Stimulated activated CD8-positive, alpha-beta memory T cell treated with anti-CD3 and anti-CD28 coated beads, Interleukin-4, amount 100 ng/mL, for 1 hour (primary cell): ENCODE measurements at places on chromosomes 3 and 15.

- no peak for DNase-seq
Observed at GRCh38 chr3:126612479-126613205, 42.3 kb downstream of the TXNRD3 start.

GRCh38 chr3:31614162-31614921, 81.6 kb downstream of the STT3B start:
- DNase-seq, result no peak

GRCh38 chr3:45558431-45558830, 36.1 kb upstream of the LIMD1 start:
- DNase-seq, result no peak

- no peak for DNase-seq
Observed at GRCh38 chr15:96882121-96882772, 551.7 kb downstream of the NR2F2 start.

DNA sequence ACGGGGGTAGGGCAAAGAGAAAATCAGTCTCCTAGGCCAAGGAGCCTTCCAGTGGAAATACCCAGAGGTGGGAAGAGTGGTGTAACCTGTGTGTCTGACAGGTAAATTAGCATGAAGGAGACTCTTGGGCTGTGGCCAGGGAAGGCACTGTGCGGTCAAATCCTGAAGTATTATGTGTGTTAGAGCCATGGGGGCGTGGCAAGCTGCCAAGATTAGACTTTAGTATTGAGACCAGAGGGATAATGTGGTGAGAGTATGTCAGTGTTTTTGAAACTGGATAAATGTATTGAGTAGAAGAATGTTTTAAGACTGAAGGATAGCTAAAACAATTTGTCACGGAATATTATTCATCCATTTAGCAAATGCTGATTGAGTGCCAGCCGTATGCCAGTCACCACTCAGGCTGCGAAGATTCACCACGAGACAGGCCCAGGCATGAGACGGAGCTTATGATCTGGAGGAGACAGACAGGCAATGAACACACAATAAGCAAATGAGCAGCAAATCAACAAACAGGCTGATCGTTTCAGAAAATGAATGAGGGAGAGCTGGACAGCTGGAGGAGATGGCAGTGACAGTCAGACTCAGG, 445.9 kb downstream of the MCTP2 start:
- no peak for DNase-seq

- no peak for DNase-seq
Observed at GRCh38 chr3:112539825-112540650, 21.7 kb downstream of the ATG3 start.

- no peak for DNase-seq
Observed at GRCh38 chr3:37753428-37753827, 108.3 kb upstream of the CTDSPL start.

DNA sequence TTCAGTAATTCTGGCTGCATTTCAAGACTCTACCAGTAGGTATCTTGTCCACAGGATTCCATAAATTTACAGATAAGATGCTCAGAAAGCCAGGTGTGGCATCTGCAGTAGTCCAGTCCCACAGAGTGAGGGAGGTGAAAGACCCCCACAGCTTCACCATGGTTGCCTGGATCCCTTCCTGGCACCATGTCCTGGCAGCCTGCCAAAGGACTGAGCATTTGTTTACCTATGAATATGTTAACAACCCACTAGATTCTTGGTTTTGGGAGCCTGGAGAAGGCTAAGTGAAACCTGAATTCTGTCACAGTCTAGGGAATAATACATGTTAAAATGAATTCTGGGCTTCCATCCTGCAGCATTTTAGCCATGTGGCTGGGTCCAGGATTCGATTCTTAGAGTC, 14.9 kb downstream of the CHST2 start:
- no peak for DNase-seq

DNA sequence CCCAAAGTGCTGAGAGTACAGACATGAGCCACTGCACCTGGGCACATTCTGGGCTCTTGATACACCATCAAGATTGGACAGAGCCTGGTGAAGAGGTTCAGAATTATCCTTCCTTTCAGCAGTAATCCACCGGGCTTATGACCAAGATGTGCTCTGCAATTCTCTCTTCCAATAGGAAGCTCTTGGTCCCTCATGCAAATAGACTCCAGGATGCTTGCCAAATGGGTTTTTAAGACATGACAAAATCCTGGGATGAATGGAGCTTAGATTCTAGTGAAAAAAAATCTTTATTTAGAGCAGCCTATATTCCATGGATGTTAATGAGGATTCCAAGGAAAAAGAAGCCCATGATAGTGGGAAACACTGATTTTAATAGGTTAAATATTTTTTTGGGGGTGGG, 119.1 kb downstream of the SV2B start:
- no peak for DNase-seq

GRCh38 chr15:64459066-64459781, 1.2 kb upstream of the ZNF609 start:
- no peak for DNase-seq

DNA sequence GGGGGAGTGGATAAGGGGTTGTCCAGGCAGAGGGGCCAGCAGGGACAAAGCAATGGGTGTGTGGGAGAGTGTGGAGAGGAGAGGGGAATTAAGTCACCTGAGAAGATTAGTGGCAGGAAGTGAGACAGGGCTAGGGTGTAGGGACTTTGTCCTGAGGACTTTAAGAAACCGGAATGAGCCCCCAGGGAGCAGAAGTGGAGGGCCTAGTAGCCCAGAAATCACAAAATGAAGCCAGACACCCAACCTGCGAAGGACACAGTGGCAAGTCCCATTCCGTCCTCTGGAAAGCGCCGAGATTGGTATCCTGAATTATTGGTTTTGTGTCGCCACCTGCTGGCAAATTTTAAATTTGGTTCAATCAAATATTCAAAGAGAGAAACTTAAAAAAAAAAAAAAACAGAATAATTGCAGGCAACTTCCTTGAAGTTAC, 78.0 kb upstream of the SLC25A36 start:
- DNase-seq, result no peak

DNA sequence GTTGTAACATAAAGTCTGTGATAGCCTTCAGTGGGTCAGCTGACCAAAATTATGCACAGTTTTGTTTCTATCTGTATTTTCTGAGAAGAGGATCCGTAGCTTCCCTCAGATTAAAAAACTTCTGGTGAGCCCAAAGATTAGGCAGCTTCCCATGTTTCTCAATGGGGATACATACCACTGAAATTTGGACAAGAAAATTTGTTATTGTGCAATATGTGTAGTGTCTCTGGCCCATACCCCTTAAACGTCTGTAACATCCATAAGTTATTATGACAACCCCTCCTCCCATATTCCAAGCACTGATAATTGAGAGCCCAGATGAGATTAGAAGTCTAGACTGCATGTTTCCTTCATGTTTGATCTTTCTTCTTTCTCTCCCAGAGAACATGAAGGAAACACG, 1.9 kb upstream of the MITF start:
- DNase-seq, result no peak

DNA sequence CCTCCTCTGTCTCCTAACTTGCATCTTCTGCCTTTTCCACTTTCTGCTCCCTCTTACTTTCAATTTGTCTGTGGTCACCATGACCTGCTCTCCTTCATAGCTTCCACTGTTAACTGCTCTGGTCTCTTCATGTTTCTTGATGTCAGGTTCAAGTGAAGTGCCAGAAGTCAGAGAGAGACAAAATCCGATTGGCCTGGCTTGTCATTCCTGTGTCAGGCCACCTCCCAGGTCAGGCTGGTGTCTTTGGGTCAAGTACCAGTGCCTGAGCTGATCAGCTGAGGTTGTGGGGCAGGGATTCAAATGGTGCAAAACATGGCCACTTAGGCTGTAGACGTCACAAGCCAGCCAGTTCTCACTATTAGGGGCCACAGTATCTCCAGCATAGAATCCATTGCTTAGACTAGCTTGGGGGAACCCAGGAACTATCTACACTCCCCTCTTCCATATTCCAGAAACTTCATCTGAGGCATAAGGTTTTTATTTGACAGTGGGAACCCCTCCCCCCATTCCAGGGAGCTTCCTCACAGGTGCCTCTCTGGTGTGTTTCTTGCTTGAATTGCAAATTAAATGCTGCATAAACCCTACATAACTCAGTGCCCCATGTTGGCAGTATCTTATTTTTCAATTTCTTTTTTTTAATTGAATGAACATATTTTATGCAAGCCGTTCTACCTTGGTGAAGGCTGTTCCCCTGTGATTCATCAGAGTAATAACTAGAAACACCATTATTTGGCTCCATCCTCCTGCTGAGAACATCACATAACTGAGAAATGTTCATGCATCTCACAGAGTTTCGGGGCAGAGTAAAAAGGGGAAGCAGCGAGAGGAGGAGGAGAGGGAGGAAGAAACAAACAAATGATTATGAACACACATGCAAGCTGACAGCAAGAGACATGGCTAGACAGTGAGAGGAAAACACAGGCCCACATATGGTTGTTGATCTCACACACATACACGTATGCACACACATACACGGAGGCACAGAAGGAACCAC, 175.8 kb downstream of the TLE3 start:
- DNase-seq, result no peak

- DNase-seq, result no peak
Observed at GRCh38 chr3:182861348-182861747, 68.0 kb downstream of the ATP11B start.

DNA sequence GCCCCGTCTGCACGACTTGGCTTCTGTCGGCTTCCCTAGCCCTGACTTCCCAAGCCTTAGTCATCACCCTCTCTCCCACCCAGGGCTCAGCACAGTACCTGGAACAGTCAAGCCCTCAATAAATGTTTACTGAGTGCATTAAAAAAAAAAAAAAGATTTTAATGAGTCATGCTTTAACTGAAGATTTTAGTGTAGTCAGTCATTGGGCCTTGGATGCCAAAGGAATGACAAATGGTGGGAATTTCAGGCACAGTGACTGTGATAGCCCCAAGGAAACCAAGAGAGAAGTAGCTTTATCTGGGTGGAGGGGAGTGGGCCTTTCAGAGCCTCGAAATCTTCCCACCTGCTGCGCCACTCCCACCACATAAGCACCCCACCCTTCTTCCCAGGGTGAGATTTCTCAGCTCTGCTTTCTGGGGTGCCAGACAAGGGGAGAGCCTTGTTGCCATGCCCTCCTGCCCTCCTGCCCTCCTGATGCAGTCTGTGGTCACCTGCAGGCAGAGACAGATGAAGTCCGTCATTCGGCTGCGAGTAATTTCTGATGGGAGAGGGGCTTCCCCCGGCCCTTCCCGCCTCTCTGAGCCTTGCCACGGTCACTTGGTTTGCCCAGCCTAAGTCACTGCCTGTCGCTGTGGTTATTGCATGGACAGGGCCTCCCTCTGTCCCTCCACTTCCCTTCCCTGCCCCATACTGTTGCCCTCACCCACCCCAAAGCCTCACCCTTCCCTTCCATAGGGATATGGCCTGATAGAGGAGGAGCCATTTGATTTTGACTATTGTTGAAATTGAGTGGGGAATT, 41.8 kb downstream of the SMAD3 start:
- no peak for DNase-seq

- DNase-seq, result no peak
Observed at GRCh38 chr3:6172871-6173642, 687.9 kb upstream of the GRM7 start.

DNA sequence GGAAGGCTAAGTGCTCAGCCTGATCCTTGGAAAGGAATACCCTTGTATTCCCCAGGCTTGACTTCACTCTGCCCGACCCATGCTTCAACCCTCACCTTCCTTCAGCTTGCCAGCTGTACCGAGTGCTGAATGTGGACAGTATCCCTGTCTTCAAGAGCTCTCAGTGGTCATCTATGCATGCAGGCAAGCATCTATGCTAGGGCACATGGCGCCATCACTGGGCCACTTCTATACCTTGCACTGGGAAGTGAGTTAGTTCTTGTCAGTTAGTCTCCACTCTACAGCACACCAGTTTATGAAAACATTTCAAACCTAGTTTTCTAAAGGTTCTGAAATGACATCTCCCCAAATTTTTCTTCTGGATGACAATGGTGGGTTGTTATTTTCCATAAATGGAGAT, 82.0 kb upstream of the MYRIP start:
- DNase-seq, result no peak

- no peak for DNase-seq
Observed at GRCh38 chr15:101692801-101693598, 31.3 kb downstream of the TARS3 start.

DNA sequence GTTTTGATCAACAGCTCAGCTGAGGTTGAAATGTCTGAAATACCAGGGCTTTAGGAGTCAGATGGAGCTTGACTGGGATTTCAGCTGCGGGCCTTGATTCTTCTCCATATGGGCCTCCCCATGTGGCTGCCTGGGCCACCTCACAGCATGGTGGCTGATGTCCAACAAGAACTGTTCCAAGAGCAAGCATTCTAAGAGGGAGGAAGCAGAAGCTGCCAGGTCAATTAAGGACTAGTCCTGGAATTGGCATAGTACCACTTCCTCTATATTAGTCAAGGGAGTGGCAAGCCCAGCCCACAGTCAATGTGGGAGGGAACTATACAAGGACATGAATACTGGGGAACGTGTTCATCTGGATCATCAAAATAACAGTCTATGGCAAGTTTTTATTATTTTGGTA, 181.7 kb upstream of the ANKRD28 start:
- DNase-seq, result no peak

GRCh38 chr15:25892126-25892525, 29.0 kb upstream of the ATP10A start:
- no peak for DNase-seq

GRCh38 chr15:58545307-58546065, 113.7 kb downstream of the LIPC start:
- DNase-seq, result no peak

GRCh38 chr3:149783576-149783975, 8.8 kb downstream of the ANKUB1 start:
- DNase-seq, result no peak

DNA sequence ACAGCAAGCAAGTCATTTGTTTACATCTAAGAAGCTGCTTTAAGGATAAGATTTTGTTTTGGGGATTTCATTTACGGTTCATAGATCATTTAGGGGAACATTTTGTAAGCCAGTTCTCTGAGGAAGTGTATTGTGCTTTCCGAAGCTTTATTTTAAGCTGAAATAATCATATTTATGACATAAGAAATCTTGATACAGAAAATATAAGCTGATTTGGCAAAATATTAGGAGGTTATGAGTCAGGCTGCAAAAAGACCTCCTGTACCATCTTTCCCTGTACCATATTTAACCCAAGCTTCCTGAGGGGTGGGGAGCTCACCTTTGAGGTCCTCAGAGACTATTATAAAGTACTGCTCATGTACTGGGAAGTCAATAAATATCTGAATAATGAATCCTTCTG, 8.1 kb upstream of the EIF4E3 start:
- no peak for DNase-seq
